ENCODE measurements at places on chromosomes 16 and 17. TPM values are rescaled to one million over a fixed set of nuclear protein-coding genes. Genes with fewer than 3 reads are reported as not detected.

The BEAN1 gene
- 4.2 TPM for total RNA-seq

The RASL10B gene
- total RNA-seq = 0.13 TPM

The KRT34 gene
- 0.41 TPM for total RNA-seq

The ITGAL gene
- not detected for total RNA-seq

The CSH1 gene
- not detected for total RNA-seq

The PERCC1 gene
- not detected for total RNA-seq

The AGRP gene
- total RNA-seq = not detected

The ZP2 gene
- not detected for total RNA-seq

The ITGB3 gene
- total RNA-seq = 5.0 TPM

The ZNF469 gene
- 7.7 TPM for total RNA-seq

The TP53TG3F gene
- total RNA-seq = 0.15 TPM

The TCF25 gene
- 74.6 TPM for total RNA-seq

The VWA3A gene
- total RNA-seq = 0.07 TPM

The SBK1 gene
- 0.28 TPM for total RNA-seq

The NPIPB9 gene
- 2.5 TPM for total RNA-seq

The FBXW10 gene
- total RNA-seq = 0.86 TPM

The DNAH3 gene
- 0.33 TPM for total RNA-seq

Data from A549 treated with Mapracorat at 1 μM for 4 hours (cell line).